ENCODE measurements at places on chromosomes 7 and 10.

DNA sequence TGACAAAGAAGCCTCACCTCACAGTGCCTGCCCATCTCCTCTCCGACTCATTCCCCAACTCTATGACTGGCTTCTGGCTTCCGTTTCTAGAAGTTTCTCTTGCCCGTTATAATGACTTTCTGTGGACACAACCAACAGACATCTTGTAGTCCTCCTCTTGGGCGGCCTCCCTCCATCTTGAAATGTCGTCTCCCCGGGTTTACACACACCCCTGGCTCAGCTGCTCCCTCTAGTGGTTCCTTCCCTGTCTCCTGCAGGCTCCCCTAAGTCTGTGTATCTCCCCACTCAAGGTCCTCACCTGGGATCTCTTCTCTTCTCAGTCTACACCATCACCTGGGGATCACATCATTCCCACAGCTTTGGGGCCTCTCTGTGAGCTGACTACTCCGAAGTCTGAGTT, 123.4 kb upstream of the NEBL start:
- DNase-seq = peak; percentile 47

GRCh38 chr10:24334279-24334939, 125.5 kb downstream of the KIAA1217 start:
- no peak for DNase-seq

DNA sequence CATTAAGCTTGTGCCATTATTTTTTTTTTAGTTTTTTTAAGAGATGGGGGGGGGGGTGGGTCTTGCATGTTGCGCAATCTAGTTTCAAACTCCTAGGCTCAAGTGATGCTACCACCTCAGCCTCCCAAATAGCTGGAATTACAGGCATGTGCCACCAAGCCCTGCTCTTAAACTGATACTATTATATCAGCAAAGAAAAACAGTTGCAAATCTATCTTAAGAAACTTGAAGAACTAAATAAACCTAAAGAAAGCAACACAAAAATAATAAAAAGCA, 47.5 kb downstream of the BRAF start:
- DNase-seq = no peak

DNA sequence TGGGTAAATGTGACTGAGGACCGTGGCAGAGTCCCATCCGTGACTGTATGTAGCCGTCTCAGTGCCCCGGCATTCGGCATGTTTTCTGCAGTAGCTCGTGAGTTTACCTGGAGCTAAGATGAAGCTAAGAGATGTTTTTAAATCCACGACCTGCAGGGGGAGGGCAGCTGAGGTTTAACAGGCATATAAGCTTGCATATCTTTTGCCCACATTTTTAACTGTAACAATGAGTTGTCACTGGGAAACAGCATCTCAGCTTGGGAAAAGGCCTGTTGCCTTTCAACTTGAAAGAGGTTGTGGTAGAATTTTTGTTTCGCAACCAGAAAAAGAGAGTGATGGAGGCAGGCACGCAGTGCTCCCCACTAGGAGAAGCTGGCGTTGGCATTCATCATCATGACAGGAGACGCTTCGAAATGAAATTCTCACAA, 77.7 kb downstream of the CELF2 start:
- DNase-seq = no peak

- no peak for DNase-seq
Observed at GRCh38 chr10:74822521-74823089, 3.8 kb upstream of the KAT6B start.

- DNase-seq = no peak
Observed at GRCh38 chr7:108138911-108139310, 8.8 kb upstream of the LAMB4 start.

DNA sequence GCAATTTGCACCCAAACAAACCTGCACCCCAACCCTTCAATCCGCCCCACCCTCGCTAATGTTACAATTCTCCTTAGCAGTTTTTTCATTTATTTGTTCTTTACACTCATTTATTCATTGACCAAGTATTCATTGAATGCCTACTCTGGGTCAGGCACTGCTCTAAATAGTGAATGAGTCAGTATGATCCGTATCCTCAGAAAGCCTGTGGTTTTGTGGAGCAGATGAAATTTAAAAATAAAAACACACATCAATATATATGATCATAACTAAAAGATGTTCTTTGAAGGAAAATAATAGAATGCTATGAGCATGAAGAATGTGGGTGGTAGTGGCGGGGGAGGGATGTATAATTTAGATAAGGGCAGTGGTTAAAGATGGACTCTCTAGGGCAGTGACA, 13.3 kb downstream of the IFIT5 start:
- no peak for DNase-seq

DNA sequence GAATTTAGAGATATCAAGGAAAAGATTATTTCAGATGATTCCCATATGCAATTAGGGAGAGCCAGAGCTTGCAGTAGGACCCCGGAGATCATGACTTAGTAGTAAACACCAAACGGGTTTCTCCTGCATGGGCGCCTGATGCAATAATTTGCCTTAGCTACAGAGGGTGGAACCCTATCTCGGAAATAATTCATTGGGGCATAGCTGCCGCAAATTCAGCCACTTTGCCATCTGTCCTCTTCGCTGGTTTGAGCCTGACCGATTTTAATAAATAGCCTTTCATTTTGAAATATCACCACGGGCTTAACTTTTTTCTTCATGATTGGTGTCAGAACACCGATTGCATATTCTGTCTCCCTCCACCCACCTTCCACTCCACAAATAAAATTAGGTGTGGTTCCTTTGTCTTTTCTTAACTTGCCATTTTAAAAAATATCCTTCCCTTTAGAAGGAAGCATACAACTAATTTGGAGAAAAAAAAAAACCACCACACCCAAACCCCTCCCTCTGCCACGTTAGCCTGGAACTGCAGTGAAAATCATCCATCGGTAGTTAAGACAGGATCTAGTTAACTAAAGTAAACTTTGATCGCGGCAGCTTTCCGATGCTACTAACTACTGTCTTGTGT, 1.4 kb downstream of the GARS1 start:
- DNase-seq = peak; percentile 66

- DNase-seq = peak; percentile 23
Observed at GRCh38 chr10:123044391-123044790, 35.6 kb downstream of the ACADSB start.

DNA sequence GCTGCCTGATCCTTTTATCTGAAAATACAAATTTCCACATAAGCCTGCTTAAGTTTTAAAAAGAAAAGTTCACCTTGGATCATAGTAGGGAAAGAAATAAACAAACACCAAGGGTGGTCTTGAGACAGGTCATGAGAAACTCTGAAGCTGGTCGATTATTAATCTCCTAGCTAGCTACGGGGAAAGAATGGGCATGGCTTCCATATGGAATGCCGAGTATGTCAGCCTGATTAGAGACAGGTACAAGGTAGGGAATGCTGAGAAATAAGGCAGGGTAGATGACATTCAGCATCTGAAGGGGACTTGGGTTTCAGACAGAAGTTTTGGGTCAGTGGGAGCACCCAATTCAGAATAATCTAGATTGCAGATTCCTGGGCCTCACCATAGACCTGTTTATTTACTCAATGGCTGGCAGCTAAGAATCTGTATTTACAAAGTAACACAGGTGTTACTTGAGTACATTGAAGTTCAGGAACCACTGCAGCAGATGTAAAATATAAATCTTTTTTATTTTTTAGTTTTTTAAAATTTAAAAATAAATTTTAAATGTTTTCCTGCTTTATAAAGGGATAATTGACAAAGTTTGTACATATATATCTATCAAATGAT, 49.0 kb downstream of the SCIN start:
- no peak for DNase-seq

DNA sequence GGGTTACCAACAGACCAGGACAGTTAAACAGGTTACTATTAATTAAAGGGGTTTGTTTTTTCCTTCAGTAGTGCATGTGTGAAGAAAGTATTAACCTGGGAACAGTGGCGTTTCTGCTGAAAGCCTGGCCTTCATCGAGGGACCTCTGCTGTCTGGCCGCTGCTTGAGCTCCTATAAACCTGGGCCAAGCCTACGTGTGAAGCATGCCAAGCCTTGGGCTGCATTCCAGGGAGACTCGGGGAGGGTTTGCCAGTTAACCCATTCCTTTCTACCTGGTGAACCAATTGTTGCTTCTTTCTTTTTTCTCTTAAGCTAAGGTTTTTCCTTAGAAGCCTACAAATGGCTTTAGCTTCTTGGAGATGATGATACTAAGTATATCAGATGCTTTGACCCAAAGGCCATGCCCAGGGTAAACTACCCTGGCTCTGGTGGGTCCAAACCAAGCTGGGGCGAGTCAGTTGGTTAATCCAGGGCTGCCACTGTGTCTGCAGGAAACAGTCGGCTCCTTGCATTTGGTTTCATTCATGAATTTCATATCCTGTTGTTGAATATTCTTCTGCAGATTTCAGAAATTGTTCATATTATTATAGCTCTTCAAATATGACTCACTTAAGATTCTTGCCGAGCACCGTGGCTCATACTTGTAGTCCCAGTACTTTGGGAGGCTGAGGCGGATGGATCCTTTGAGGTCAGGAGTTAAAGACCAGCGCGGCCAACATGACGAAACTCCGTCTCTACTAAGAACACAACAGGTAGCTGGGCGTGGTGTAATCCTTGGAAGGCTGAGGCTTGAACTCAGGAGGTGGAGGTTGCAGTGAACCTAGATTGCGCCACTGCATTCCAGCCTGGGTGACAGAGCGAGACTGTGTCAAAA, 23.8 kb downstream of the PFKP start:
- DNase-seq = peak; percentile 90

- DNase-seq = no peak
Observed at GRCh38 chr7:46756996-46757395, 824.9 kb downstream of the TNS3 start.

- peak; percentile 79 for DNase-seq
Observed at GRCh38 chr7:8436965-8437364, 3.6 kb downstream of the NXPH1 start.

GRCh38 chr7:73736885-73737284, 1.7 kb downstream of the ABHD11 start:
- DNase-seq = no peak

- no peak for DNase-seq
Observed at GRCh38 chr7:155382802-155383171, 75.1 kb upstream of the EN2 start.

DNA sequence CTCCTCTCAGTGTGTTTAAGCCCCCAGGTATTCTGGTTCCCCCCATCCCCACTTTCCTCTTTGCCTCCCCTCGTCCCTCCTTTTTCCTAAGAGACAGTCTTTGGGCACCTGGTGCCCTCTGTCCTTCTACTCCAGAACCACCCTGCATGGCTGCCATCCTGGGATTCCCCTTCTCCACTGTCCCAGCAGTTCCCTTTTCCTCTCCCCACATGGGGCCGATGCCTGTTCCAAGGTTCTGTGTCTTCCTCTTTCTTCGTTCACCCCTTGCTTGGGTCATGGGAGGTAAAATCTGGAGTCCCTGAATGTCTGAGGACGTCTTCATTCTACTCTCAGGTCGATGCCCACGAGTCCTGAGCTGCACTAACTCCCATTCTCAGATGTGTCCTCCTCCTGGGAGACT, 120.8 kb downstream of the TAX1BP1 start:
- no peak for DNase-seq

DNA sequence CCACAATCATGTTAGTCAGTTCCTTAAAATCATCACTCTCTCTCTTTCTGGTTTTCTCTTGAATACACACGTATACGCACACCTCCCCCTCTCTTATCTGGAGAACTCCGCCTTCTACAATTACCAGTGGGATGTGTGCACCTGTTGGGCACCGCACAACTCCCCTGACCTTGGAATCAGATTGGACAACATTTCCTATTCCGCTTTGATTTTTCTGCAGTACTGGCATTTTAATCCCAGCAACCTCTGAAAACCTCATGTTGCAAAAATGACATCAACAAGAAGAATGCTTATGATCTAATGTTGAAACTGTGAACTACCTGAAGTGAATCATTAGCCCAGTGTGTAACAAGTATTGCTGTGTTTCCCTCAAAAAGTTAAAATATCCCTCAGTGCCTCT, 109.6 kb downstream of the KIAA1217 start:
- no peak for DNase-seq

GRCh38 chr10:1465418-1465911, 271.9 kb downstream of the ADARB2 start:
- no peak for DNase-seq

DNA sequence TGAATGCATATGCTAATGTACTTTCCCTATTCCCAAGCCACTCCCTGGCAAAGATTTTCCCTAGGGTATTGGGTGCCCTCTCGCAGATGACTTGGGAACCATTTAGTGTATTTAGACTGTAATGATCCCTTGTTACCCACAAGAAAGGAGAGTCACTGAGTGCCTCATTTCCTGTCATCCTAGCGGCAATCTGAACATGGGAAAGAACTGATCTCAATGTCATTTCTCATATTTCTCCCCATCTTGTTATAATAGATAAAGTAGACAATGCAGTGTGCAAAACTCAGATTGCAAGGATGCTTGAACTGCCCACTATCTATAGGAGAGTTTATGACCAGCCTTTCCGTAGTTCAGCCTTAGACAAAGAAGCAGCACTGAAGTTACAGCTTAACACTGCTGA, 123.3 kb downstream of the MICU1 start:
- no peak for DNase-seq

GRCh38 chr7:93799750-93800357, 90.7 kb downstream of the TFPI2 start:
- DNase-seq = peak; percentile 32

GRCh38 chr7:84113906-84114850, 80.4 kb downstream of the SEMA3A start:
- DNase-seq = no peak

DNA sequence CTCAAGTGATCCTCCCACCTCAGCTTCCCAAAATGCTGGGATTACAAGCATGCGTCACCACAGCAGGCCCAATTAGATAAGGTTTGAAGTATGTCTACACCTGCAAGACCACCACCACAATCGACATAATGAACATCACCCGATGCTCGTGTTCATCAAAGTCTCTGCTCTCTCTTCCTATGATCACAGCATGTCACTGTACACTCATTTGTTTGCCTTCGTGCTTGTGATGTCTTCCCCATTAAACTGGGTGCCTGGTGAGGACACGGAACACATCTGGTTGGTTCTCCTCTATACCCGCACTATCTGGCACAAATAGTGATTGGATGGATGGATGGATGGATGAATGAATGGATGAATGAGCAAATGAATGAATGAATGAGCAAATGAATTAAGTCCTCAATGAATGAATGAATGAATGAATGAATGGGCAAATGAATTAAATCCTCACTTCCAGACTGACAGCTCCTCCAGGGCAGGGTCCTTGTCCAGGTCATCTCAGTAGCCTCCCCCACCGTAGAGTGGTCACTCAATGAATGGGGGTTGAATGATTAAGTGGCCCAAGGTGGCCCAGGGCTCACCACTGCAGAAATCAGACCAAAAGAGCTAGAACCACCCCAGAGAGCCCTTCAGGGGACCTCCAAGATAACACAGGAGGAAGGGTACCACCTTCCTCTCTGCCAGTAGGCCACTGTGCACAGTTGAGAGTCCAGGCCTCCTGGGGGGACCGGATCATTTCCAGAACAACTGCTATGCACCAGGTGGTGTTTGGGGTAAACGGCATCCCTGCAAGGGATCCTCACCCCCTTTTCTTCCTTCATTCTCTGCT, 101.9 kb upstream of the TNRC18 start:
- DNase-seq = peak; percentile 85

- no peak for DNase-seq
Observed at GRCh38 chr10:30562787-30563186, 66.8 kb downstream of the LYZL2 start.

All from HT-29 (cell line).